Suppressor macrophage (primary cell): ENCODE measurements at places on chromosomes 11 and 22.

GRCh38 chr11:108965306-108966001 is 300.6 kb downstream of the DDX10 start:
- peak; percentile 88 for DNase-seq

GRCh38 chr11:69912911-69913451 is 93.8 kb upstream of the FGF3 start:
- peak; percentile 18 for DNase-seq

DNA sequence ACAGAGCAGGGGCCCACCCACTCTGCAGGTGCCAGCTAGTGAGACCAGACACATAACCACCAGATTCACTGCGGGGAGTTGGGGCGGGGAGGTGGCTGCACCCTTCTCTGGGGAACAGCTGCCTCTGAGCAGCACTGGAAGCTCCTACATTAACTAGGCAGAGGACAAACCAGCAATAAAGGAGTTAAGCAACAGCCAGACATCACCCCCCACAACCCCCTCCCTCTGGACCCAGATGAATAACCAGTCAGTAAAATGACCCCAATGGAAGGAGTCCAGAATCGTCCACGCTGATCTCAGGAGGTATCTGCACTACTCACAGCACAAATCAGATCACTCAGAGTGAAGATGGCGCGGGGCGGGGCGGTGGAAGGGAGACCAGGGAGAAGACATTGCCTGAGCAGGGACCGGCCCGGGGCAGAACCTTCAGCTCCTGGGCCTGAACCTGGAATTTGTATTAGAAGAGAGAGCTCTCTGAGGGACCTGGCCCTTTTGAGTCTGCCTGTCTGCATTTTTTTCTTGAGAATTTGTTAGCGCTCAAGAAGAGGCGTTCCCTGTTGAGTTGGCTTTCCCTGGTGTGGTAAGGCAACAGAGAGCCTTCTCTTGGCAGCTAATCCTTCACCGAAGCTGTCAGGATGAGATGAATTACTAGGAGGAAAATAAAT is 125.5 kb upstream of the NCAM1 start:
- DNase-seq = no peak

- no peak for DNase-seq
These were observed 146.1 kb downstream of the OR4C45 start for GRCh38 chr11:50178737-50179136.

DNA sequence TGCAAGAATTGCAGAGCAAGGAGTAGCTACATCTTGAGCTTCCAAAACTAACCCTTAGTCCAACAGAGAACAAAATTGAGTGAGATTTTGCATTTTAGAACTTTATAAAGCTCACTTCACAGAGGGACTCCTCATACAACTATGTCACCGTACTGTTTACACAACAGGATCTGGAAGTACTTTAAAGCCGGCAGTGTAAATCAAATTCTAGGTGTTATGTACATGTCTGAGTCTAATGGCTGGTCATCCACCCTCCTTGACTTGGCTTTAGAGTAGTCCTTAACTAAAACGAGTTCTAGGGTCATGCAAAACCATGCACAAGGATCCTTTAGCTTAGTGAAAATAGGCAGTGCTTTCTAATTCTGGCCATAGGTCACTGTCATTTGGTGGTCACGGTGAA is 23.5 kb downstream of the IRAG1 start:
- no peak for DNase-seq

- no peak for DNase-seq
These were observed 161.6 kb downstream of the CEP164 start for GRCh38 chr11:117488996-117489952.

DNA sequence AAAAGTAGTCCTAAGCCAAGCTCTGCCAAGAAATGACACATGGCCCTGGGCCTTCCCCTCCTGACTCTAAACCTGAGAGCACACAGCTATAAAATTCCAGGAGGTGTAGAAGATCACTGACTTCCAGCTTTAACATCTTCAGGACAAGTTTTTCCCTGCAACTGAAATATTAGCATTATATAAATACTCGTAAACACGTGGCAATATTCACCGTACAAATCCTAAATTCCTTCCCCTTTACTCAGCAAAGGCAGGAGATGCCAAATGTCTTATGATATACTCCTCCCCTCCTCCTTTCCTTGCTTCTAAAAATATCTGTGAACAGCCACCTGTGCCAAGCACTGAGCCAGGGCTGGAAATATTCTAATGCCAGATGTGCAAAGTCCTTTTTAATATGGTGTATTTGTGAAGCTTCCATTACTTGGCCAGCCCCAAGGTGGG is 194.0 kb downstream of the LARGE1 start:
- DNase-seq = no peak

DNA sequence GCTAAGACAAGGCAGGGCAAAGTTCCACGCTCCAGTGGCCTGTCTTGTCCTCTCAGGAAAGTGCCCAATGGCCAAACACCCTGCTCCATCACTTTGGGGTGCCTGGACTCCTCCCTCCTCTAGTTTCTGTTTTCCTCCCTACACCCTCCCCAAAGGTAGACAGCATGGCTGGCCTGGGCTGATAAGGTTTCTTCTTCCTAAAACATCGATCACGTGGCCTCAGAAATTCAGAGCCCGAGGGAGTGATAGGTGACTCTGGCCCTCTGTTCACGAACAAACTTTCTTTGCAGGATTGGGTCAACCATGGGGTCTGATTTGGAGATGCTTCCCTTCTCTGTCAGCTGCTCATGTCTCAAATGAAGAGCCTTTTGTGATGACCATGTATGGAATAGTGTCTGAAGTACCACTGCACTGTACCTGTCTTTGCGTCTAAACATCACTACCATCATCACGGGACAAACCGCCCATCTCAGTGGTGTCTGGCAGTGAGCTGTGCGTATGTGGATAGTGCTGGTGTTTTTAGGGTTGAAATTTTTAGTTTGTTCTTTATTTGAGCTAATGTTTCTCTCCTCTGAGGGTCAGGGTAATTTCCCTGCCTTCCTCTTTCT is 6.1 kb downstream of the MICAL2 start:
- DNase-seq = no peak
